ENCODE measurements at places on chromosomes 11 and 22. TPM values are rescaled to one million over a fixed set of nuclear protein-coding genes. Genes with fewer than 3 reads are reported as not detected.

GRCh38 chr11:115644856-115645255 lies 140.6 kb upstream of the CADM1 start:
- no peak for DNase-seq

SRPRA gene
- 110 TPM for total RNA-seq

DNA sequence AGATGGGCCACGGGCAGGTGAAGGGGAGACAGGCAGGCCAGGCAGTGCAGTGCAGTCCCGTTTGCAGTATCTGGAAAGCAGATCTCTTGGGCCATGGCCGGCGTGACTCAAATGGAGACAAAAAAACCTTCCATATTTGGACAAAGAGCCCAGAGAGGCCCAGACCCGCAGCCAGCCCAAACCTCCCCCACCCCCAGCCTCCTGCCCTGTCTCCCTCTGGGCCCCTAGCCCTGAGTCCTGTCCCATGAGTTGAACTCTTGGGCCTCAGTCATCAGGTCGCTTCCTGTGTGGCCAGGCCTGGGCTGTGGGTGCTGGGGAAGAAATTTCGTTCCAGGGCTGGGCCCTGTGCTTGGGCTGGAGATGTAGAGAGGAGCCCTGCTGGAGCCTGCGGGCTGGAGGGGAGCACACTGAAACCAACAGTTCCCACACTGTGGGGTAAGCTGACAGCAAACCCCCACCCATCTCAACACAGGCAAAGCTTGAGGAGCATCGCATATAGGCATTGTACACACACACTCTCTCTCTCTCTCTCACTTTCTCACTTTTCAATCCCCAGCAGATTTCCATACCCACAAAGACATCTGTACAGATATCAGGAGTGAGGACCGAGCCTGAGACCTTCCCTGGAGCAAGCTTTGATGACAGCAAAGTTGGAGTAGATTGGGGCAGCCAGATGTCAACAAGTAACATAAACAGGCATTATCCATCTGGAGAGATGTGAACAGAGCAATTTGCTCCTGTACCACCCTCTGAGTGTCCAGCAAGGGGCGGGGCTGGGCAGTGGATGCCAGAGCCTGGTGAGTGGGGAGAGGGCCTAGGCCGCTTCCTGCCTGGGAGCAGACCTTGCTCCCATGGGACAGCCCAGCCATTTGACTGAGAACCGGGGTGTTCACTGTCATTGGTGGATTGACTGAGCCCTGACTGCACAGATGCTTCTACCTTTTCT lies 17.2 kb downstream of the ARHGEF17 start:
- DNase-seq: no peak

- DNase-seq: no peak
These were observed 27.3 kb upstream of the CREB3L1 start for GRCh38 chr11:46249938-46250744.

DNA sequence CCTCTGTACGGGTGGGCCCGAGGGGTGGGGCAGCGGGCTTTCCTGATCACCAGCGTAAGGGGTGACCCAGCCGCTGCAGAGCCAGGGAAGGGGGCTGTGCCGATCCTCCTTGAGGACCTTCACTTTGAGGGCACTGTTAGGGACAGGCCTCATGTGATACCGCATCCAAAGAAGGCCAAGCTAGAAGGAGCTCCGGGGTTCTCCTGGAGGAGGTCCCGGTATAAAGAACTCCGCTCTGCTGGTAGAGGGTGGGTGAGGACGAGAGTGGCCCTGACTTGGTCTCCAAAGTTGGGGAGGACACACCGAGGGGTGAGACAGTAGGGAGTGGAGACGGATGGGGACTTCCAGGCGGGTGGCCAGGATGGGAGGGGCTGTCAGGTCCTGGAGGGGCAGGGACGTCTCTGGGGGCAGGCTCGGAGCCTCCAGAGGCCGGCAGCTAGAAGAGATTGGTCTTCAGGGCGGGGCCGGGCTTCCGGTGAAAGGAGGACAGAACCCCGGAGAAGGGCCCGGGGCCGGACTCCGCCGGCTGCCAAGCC lies 4.6 kb downstream of the PHOX2A start:
- DNase-seq: peak; percentile 92

KDM4D gene
- 0.65 TPM for total RNA-seq

DNA sequence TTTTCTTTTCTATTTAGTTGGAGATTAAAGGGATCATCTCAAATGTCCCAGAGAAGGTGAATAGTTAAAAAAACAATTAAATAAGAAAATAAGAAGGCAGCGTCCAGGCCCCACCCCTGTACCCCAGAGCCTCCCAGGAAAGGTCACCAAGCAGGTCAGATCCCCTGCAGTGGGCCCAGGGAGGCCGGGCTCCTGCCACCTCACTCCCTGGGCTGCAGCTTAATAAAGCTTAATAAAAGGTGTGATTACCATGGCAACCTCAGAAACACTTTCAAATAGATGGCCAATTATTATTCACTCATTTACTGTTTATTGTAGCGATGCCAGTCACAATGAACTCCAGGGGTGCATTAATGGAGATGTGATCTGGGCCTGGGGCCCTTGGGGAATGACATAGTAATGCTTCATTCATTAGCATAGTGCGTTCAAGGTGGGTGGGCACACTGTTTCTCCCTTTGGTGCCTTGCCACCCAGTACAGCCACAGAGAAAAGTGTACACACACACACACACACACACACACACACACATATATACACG lies 386.2 kb downstream of the CADM1 start:
- DNase-seq: no peak

BAIAP2L2 gene
- total RNA-seq: 0.21 TPM

SLC37A2 gene
- total RNA-seq: not detected

GRCh38 chr22:24867323-24868022 lies 61.5 kb downstream of the SGSM1 start:
- DNase-seq: no peak

- no peak for DNase-seq
These were observed 161.0 kb downstream of the FCHSD2 start for GRCh38 chr11:72981080-72981479.

- no peak for DNase-seq
These were observed 81.2 kb downstream of the OR5AK2 start for GRCh38 chr11:57069942-57070341.

DNA sequence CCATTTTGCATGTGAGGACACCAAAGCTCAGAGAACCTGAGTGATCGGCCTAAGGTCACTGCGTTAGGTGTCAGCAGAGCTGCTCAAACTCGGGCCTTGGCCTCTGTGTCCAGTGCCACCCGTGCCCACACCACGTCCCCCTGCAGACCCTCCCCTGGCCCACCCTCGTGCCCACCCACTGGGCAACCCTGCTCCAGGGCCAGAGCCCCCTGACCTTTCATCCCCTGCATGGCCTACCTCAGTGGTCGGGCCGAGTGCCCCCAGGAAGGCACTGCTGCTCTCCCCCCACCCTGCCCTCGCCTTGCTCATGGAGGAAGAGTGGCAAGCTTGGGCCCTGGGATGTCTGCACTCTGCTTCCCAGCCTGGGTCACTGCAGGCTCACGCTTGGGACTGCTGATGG lies 17.7 kb downstream of the B3GAT1 start:
- no peak for DNase-seq

TMEM45B gene
- not detected for total RNA-seq

All from chondrocyte (in vitro differentiated cells).